ENCODE measurements at places on chromosomes 13 and 19.

DNA sequence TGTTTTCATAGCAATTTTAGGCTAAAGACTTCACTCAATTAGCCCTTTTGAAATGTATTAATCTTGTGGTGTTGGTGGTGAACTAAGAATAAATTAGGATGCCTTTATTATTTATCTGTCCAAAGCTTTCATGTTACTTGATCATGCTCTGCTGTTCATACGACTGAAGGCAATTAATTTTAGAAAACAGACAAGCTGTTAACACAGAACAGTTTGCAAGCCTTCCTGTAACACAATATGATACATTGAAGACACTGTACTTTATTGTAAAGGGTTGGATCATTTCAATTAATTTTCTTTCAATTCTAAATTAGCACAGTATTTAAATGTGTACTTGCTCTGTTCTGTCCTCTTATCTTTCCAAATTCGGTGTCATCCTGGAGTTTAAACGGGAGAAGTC, 794.3 kb upstream of the MIR17HG start:
- DNase-seq = no peak

DNA sequence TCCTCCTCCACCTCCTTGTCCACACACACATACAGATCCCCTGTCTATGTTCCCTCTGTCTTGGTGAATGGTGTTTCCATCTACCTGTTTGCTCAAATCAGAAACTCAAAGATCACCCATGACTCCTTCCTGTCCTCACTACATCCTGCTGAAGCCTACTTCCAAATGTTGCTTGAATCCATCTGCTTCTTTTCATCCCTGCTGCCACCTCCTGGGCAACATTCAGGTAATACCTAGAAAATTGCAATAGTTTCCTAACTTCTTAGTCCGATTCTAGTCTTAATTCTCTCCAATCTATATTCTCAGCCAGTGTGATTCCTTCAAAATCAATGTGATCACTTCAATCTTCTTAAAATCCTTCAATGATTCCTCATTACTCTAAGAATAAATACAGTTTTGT, 155.5 kb upstream of the STARD13 start:
- DNase-seq = no peak

- DNase-seq = no peak
Measured at GRCh38 chr13:109667056-109667455, 119.3 kb downstream of the IRS2 start.

- DNase-seq = no peak
Measured at GRCh38 chr13:21069561-21070004, 8.2 kb upstream of the LATS2 start.

- no peak for DNase-seq
Measured at GRCh38 chr13:45196096-45196495, 4.7 kb downstream of the KCTD4 start.

DNA sequence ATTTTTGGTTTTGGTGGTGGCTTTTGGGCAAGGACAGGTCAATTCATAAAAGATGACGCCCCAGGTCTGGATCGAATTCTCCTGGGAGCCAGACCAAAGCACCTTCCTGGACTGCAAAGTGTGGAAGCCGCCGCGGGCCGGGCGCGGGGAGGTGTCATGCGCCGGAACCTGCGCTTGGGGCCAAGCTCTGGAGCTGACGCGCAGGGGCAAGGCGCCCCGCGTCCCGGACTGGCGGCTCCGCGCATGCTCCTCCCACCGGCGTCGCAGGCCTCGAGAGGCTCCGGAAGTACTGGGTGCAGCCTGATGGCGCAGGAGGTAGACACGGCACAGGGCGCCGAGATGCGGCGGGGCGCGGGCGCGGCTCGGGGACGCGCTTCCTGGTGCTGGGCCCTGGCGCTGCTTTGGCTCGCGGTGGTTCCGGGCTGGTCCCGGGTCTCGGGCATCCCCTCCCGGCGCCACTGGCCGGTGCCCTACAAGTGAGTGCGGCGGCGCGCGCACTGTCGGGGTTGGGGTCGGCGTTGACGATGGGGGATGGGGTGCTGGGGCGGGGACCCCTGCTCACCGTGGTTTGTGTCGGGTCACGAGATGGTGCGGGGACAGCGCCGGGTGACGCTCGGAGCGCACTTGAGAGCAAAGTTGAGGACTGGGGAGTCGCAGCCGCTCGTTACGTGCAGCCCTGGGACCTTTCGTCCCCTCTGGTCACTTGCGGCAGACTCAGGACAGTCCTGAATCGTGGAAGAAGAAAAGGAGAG, at the start of gene CLN5:
TSS of gene CLN5 (plus strand) at position 286 of the 752 bp plus-strand sequence. CDS start at position 304, 18 bp downstream.
- DNase-seq = peak; percentile 90

- no peak for DNase-seq
Measured at GRCh38 chr13:44058624-44059215, 179.0 kb downstream of the LACC1 start.

- no peak for DNase-seq
Measured at GRCh38 chr19:28883241-28883693, 329.7 kb downstream of the UQCRFS1 start.

Measured in stimulated activated CD8-positive, alpha-beta memory T cell treated with anti-CD3 and anti-CD28 coated beads, Interleukin-15, amount 100 ng/mL, for 24 hours (primary cell).